Lower lobe of right lung (tissue), 2 donors: ENCODE measurements at places on chromosomes 7 and 10. TPM values are rescaled to one million over a fixed set of nuclear protein-coding genes. Genes with fewer than 3 reads are reported as not detected.

DNA sequence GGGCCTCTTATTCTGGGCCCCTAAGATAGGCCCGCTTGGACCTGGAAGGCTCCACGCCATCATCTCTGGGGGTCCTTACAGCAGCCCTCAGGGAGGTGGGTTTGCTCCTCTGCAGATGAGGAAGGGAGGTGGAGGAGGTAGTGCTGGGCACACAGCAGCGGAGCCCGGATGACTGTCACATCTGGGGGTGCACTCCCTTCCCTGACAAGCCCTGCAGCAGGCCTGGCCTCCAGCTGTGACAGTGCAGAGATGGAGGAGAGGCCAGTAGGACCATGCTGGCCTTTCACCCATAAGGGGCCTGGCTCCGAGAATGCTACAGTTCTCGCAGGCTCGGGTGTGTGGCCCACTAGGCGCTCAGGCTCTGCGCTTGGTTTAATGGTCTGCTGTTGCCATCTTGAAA lies 9.2 kb downstream of the GDF2 start:
- H3K4me1 ChIP-seq, result no peaks in the 10 kb centered on the region
- H3K36me3 ChIP-seq, result no peaks in the 10 kb centered on the region
- no peak overlapping the region for H3K27ac ChIP-seq

GNG11 gene
- 23.2 TPM for total RNA-seq

SOSTDC1 gene
- 8.7 TPM for total RNA-seq

DNA sequence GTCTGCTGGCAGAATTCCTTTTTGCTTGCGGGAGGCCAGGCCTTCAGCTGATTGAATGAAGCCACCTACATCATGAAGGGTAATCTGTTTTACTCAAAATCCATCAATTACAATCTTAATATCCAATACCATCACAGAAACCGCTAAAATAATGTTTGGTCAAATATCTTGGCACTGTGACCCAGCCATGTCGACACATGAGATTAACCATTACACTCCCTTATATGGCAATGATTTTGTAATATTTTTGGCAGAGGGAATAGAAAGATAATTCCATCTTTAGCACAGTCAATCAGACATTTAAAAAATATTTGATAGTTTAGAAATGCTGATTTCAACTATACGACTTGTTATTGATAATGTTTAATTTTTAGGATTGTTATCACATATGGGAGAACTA lies 36.5 kb upstream of the SLC39A12 start:
- H3K36me3 ChIP-seq, result no peaks in the 10 kb centered on the region
- no peaks in the 10 kb centered on the region for H3K27me3 ChIP-seq
- no peak overlapping the region for H3K4me3 ChIP-seq
- H3K27ac ChIP-seq, result no peak overlapping the region
- no peak for DNase-seq
- H3K4me1 ChIP-seq, result no peaks in the 10 kb centered on the region

COL1A2 gene
- 252 TPM for total RNA-seq

DNA sequence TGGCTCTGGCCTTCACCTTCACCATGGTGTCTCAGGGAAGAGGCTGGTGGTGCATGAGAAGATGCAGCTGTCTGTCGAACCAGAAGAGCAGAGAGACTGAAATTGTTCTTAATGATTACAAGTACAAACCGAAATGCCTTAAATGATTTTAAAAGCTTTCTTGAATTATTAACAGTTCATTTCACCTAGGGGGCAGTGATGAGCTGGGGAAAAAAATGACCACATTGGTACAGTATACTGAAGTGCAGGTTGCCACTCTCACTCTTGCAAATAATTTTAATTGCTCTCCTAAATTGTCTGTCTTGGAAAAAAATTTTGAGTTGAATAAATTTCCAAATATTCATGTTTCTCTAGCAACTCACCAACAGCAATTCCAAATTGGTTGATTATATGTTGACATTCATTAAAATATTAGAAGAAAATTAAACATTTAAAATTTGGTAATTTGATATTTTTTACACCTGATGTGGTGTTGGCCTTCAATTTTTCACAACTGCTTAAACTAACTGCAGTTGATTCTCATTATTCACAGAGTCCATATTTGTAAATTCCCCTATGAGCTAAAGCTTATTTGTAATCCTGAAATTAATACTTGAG lies 692.6 kb downstream of the ZWINT start:
- H3K27ac ChIP-seq, result no peak overlapping the region
- no peaks in the 10 kb centered on the region for H3K36me3 ChIP-seq
- H3K27me3 ChIP-seq, result no peaks in the 10 kb centered on the region
- H3K4me1 ChIP-seq, result no peaks in the 10 kb centered on the region
- DNase-seq, result no peak
- H3K4me3 ChIP-seq, result no peak overlapping the region

- no peak for DNase-seq
- H3K4me1 ChIP-seq, result no peaks in the 10 kb centered on the region
- no peak overlapping the region for H3K4me3 ChIP-seq
- peaks cover 22% of the 10 kb centered on the region for H3K27me3 ChIP-seq
- H3K27ac ChIP-seq, result no peak overlapping the region
These were observed 51.7 kb upstream of the LEP start for GRCh38 chr7:128189231-128189930.

DNA sequence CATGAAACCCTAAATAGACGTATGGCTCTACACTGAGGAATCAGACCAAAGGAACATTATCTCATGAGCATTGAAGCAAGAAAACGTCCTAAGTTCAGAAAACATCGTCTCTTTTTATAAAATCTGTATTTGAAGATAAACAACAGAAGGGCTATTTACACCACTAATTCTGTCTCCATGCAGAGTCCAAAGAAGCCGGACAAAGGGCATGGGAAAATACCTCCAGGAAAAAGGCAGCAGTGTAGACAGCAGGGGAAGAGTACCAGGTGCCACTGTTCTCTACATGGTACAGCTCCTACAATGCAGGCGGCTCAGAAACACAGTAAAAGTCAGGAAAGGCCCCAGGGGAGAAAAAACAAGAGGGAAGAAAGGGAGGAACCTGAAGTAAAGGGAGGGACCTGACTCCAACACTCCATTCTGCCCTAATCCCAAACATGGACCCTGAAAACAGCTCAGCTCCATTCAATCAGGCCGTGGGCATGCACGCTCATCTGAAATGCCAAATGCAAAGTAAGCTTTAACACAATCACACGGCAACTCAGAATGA lies 17.5 kb downstream of the FAM171A1 start:
- peaks cover 5% of the 10 kb centered on the region for H3K4me1 ChIP-seq
- H3K36me3 ChIP-seq, result no peaks in the 10 kb centered on the region
- H3K4me3 ChIP-seq, result no peak overlapping the region
- DNase-seq, result no peak
- H3K27me3 ChIP-seq, result no peaks in the 10 kb centered on the region

DNA sequence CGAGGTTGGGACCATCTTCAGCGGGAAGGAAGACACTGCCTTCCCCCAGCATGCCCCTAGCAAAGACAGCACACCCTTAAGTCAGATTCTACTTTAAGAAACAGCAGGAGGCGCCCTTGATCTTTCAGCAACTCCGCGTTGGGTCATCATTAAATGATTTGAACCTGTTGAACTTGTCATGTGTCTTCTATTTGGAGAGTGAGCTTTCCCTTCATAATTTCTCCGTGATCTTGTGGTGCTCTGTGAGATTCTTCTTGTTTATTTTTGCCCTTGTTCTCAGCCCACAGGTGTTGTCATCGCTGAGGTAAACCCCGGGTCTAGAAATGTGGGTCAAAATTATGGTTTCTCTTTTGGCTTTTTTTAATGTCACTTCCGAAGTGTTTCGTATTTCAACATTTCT lies 49.5 kb upstream of the PITRM1 start:
- no peak for DNase-seq
- H3K27me3 ChIP-seq, result no peaks in the 10 kb centered on the region
- H3K4me1 ChIP-seq, result peaks cover 1% of the 10 kb centered on the region
- no peaks in the 10 kb centered on the region for H3K36me3 ChIP-seq

DNA sequence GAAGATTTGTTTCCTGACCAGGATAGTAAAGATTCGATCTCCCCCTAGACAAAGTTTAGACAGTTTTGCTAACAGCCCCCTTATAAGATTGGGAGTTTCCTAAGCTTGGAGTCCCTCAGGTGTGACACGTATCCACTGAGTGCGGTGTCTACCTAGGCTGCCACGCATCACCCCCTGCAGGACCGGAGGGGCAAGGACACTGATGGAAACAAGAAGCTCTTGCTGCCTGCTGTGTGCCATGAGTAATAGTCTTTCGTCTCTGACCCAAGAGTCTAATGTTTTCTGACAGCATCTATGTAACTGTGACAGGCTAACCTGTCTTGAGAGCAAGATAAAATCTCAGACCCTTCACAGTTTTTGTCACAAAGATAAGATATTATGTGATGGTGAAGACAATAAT lies 173.5 kb downstream of the SEMA3E start:
- H3K27ac ChIP-seq, result no peak overlapping the region
- H3K4me1 ChIP-seq, result no peaks in the 10 kb centered on the region
- no peaks in the 10 kb centered on the region for H3K36me3 ChIP-seq
- H3K27me3 ChIP-seq, result no peaks in the 10 kb centered on the region
- no peak overlapping the region for H3K4me3 ChIP-seq
- no peak for DNase-seq

- H3K36me3 ChIP-seq, result no peaks in the 10 kb centered on the region
- no peak overlapping the region for H3K27ac ChIP-seq
- no peak overlapping the region for H3K4me3 ChIP-seq
- peaks cover 10% of the 10 kb centered on the region for H3K4me1 ChIP-seq
- DNase-seq, result peak; percentile 52
These were observed 298.2 kb downstream of the FRMD4A start for GRCh38 chr10:14032406-14032998.

GRCh38 chr7:157713591-157713990 lies 376.8 kb downstream of the DNAJB6 start:
- peak; percentile 20 for DNase-seq
- H3K27me3 ChIP-seq, result no peaks in the 10 kb centered on the region
- no peak overlapping the region for H3K27ac ChIP-seq
- H3K4me1 ChIP-seq, result no peaks in the 10 kb centered on the region
- H3K36me3 ChIP-seq, result no peaks in the 10 kb centered on the region

- H3K4me1 ChIP-seq, result no peaks in the 10 kb centered on the region
- H3K36me3 ChIP-seq, result no peaks in the 10 kb centered on the region
- H3K27ac ChIP-seq, result no peak overlapping the region
- no peaks in the 10 kb centered on the region for H3K27me3 ChIP-seq
These were observed 317.9 kb downstream of the GPR158 start for GRCh38 chr10:25492680-25493079.

DNA sequence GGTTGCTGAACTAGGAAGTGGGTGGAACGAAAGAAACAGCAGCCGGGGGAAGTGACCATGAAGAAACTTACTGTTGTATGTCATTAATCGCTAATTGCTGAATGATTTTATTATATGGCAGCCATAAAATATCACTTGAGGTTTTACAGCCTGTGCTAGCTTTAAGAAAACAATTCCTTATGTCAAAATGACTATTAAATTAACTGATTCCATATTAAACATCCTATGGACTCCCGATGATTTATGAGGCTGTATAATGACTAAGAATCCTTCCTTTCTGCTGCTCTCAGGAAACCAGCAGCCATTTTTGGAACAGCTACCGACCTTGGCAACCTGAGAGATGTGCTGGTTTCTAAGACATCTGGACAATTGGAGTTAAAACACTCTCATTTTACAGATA lies 421.9 kb downstream of the SORCS3 start:
- no peaks in the 10 kb centered on the region for H3K36me3 ChIP-seq
- DNase-seq, result no peak
- H3K27me3 ChIP-seq, result no peaks in the 10 kb centered on the region
- H3K4me1 ChIP-seq, result no peaks in the 10 kb centered on the region

DENND2A gene
- 19.0 TPM for total RNA-seq

TFEC gene
- total RNA-seq, result 41.9 TPM

MYH16 gene
- total RNA-seq, result not detected

CYP2E1 gene
- total RNA-seq, result 0.86 TPM

DNA sequence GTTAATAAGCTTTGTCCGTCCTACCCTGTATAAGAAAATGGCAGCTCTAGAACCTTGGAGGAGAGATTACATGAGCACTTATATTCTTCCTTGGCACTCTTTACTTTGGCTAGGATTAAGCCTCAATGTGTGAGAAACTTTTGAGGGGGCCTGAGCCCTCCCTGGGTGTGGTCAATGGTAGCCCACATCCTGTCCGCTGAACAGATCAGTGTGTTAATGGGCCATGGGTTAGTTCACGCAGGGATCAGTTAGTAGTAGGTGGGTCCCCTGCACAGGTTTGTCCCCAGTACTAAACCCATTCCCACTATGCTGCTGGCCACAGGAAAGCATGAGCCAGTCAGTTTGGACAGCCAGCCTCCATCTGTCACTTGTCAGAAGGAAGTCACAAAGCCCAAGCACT lies 20.2 kb upstream of the IKZF1 start:
- no peak overlapping the region for H3K27ac ChIP-seq
- H3K36me3 ChIP-seq, result no peaks in the 10 kb centered on the region

- H3K4me3 ChIP-seq, result no peak overlapping the region
- H3K27ac ChIP-seq, result no peak overlapping the region
- H3K27me3 ChIP-seq, result no peaks in the 10 kb centered on the region
- H3K36me3 ChIP-seq, result no peaks in the 10 kb centered on the region
- no peak for DNase-seq
These were observed 175.4 kb downstream of the AUTS2 start for GRCh38 chr7:69773535-69774225.

DNA sequence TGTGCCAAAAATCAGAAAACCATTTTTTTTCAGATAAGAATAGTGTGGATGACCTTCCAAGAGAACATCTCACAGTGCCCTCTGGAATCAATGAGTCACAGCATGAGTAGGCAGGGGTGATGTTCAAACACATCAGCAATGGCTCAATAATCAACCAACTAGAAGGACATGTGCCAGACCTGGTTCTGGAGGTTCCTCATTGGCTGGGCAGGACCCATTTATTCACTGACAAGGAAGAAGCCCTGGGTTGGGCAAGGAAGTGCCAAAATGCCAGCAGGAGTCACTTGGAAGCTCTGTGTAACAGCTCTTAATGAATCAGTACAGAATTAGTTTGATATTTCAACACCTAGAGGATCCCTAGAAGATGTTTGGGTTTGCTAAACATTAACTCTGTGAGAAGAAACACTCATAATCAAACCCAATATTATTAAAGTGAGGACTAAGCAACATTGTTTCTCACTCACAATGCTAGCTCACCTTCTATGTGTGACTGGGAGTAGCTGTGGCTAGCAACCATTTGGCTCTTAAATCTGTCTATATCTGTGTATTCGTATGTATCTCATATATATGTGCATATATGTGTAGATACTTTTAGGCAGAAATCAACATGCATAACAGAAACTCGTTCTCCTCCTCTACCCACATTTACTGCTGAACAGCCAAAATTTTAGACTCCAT lies 72.3 kb upstream of the APBB1IP start:
- no peak overlapping the region for H3K4me3 ChIP-seq
- no peaks in the 10 kb centered on the region for H3K4me1 ChIP-seq
- no peaks in the 10 kb centered on the region for H3K36me3 ChIP-seq
- no peak for DNase-seq
- no peak overlapping the region for H3K27ac ChIP-seq

PLAU gene
- 29.0 TPM for total RNA-seq
